ENCODE measurements at places on chromosomes 16 and 17.

DNA sequence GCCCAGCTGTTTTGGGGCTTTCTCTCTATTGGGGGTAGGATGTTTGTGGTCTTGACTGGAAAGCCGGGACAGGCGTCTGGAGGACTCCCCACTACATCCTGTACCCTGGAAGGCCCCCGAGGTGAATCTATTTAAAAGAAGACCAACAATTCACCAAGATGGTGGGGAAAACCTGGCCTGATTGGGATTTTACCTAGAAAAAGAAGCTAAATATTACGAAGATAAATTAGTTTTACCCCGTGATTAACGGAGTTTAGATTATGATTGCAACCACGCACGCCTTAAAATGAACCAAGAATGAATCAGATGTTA, 779 bp upstream of the CCDC102A start:
- DNase-seq, result no peak

DNA sequence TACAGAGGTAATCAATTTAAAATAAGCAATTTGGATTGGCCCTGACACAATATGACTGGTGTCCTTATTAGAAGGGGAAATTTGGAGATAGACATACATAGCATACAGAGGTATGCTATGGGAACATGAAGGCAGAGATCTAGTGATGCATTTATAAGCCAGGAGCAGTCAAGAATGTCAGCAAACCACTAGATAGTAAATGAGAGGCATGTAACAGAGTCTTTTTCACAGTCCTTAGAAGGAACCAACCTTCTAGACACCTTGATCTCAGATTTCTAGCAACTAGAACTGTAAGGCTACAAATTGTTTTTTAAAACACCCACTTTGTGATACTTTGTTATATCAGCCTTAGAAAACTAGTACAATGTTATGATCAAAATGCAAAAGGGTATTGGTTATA, 54.3 kb upstream of the CA10 start:
- DNase-seq, result no peak

DNA sequence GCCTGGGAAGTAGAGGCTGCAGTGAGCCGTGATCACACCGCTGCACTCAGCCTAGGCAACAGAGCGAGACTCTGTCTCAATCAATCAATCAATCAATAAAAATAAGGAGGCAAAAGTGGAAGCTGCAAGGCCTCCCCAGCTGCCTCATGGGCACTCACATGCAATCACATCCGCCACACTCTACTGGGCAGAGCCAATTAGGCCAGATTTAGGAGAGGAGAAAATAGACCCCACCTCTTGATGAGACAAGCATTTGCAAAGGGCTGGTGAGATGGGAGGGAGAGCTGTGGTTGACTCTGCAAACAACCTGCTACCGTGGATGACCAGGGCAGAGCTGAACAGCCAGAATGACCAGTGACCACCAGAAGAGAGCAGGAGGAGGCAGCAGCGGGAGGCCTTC, 14.7 kb upstream of the GSG1L start:
- DNase-seq, result no peak

DNA sequence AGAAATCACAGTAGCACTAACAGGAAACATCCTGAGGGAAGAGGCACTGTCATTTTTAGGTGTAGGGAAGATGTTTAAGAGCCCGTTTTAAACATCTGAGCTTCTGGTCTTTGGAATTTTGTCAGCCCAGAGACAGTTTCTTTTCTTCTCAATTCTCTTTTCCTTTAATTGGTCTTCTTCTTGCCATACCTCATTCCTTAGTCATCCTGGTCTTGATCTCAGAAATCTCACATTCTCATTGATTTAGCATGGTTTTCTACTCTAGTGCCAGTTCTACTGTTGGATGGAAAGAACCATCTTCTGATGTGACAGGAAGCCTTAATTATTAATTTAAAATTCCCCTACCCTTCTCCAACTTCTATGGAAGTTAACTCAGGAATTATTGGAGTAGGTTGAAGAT, 25.4 kb downstream of the BMERB1 start:
- DNase-seq, result no peak

- no peak for DNase-seq
Measured at GRCh38 chr17:826778-827177, 44.6 kb downstream of the MRM3 start.

DNA sequence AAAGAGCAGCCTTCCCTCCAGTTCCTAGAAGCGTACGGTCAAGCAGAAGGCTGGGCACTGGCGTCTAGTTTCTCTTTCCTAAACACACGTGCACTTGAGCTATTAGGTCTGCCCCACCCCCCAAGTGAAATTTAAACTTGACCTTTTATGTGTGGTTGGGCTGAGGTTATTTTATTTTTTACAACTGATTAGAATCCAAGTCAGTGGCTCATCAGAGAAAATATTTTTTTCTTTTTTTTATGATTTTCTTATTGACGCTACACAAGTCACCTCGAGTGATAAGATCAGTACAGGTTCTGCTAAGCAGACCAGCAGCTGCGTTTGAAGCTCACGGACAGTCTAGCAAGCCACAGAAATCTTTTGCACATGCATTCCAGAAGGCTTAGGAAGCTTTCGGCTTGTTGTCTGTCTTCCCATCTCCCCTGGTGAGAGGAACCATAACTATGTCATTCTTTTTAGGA, 95.1 kb downstream of the ZFHX3 start:
- no peak for DNase-seq

GRCh38 chr17:21042458-21043295, at the start of gene USP22:
TSS of gene USP22 (minus strand) at chr17:21043011. CDS start at chr17:21042835, 176 bp downstream.
- DNase-seq, result no peak

DNA sequence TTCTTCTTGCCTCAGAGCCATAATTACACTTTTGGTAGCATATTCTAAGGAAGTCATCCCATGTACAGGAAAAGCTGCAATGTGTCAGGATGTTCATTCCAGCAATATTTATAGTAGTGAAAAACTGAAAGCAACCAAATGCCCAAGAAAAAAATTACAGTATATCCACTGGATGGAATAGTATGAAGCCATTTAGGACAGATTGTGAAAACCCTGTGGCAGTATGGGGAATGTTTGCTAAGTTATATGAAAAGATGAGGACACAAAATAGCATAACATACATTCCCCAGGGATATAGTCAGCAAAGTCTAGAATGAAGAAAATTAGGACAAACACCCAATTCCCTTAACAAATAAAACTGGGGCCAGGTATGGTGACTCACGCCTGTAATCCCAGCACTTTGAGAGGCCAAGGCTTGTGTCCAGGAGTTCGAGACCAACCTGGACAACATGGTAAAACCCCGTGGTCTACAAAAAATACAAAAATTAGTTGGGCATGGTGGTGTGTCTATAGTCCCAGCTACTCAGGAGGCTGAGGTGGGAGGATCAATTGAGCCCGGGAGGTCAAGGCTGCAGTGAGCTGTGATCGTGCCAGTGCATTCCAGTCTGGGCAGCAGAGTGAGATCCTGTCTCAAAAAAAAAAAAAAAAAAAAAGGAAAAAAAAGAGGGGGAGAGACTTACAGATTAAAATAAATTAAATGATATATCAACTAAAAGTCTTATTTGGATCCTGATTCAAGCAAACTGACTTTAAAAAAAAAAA, 2.3 kb downstream of the LRRC3C start:
- DNase-seq, result no peak

GRCh38 chr17:45857977-45858708, 13.5 kb downstream of the SPPL2C start:
- DNase-seq, result peak; percentile 78

DNA sequence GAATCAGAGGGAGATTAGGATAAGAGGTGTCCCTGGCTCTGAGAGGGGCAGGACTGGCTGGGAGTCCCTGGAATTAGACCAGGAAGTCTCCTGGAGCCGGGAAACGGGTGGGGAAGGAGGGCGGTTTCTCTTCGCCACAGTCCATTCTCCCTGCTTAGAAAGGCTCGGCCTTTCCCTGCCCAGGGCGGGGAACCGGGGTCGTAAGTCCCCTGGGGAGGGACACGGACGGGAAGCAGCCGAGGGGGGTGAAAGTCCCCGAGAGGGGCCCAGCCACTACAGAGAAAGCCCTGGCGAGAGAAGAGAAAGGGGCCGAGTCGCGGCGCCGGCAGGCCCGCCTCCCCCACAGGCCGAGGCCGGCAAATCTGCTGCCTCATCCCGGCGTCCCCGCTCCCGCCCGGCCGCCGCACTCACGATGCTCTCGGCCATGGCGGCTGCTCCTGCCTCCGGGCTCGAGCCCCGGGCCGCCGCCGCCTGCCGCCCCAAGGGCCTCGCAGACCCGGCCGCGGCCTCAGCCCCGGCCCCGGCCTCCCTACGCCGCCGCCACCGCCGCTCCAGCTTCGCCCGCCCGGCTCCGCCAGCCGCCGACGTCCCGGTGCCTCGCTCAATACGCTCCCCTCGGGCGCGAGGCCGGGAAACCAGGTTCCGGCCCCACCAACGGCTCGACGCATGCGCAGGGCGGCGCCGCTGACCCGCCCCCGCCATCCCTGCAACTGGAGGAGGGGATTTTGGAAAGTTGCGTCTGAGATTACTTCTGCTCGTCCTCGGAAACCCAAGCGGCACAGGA, at the start of the genes NPLOC4 and TSPAN10:
NPLOC4 (minus strand) TSS at position 608 of the 784 bp plus-strand sequence; CDS start at position 426, 182 bp downstream.
TSPAN10 (plus strand) TSS at position 692 of the 784 bp plus-strand sequence. CDS start 5,217 bp downstream, outside the sequence.
- peak; percentile 86 for DNase-seq

- no peak for DNase-seq
Measured at GRCh38 chr17:63809970-63810369, 17.3 kb upstream of the PSMC5 start.

- DNase-seq, result no peak
Measured at GRCh38 chr17:16877099-16877498, 94.8 kb downstream of the TNFRSF13B start.

Measured in left kidney (tissue), 8 donors.